COR-L47 (cell line): ENCODE measurements at places on chromosomes 4 and X.
A peak's percentile ranks its signal among the peaks of the same experiment; 100 is the strongest.

- DNase-seq, result no peak
These were observed 10.7 kb downstream of the PDE6B start for GRCh38 chr4:635851-636627.

DNA sequence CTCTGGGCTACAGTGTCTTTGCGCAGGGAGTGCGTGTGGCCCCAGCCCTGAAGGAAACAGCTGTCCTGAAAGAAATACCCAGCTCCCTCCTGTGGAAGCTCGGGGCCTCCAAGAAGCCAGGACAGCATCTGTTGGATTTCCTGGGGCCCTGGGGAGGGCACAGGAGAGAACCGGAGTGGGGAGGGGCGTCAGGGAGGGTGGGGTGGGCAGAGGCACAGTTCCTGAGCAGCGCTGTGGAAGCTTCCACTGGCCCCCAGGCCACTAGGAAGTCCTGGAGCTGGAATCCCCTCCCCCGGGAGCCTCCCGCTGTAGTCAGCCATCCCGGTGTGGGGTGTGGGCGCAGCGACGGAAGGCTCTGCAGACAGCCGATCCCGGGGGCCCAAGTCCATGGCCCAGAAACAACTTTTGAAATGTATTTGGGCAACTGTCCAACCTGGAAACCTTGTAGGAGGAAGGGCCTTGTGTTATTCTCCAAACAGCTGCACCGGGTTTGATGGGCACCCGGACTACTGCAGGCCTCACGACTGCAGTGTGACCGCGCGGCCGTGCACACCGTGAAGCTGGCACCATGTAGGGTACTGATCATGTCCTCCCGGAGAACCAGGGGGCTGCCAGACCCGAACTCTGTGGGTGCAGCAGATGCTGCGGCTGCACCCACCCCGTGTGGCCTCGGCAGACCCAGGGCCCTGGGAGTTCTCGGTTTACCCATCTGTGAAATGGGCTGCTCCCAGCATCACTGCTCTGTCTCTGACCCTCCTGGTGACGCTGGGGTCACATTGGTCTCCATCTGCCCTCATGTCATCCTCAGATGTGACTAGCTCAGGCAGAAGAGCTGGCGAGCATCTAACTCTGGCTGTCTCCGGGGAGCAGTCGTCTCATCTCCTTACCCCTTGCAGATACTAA, 68.5 kb upstream of the HMX1 start:
- DNase-seq, result no peak

GRCh38 chr4:170336238-170336775, 246.6 kb upstream of the AADAT start:
- DNase-seq, result no peak

- DNase-seq, result no peak
These were observed 45.2 kb downstream of the FHDC1 start for GRCh38 chr4:152981278-152981677.

DNA sequence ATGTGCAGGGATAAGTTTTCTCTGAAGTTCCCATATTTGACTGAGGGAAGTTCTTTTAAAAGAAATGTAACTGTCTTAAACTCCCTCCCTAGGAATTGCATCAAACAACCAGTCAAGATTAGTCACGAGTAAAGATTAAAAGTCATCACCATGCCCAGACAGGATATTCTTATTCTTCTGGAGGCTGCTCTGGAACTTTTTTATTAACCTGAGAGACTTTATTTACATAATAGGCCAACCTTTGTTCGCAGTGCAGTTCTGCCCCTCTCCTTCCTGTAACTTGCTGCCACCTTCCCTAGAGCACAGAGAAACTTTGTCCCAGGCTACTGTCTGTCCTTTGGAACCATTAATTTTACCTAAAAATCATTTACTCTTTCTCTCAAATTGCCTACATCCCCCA, 9.8 kb upstream of the HERC3 start:
- DNase-seq, result no peak

DNA sequence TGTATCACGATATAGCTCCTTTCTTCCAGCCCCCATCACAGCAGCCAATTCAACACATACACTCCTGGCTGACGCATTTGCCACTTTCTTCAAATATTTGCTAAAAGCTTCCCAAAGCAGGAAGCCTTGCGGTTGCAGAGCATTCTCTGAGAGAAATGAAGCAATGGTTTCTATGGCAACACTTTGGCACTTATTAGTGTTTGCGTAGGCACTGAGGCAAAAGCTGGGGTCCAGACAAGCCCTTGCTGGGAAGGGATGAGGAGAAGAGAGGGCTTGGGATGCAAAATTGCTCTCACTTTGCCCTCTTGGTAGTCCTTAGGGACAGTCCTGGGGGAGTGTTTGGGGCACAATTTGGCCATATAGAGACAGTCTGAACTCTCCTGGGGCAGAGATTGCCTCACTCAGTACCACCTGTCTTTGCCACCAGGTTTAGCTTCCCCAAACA, 55.0 kb upstream of the PAK3 start:
- no peak for DNase-seq

DNA sequence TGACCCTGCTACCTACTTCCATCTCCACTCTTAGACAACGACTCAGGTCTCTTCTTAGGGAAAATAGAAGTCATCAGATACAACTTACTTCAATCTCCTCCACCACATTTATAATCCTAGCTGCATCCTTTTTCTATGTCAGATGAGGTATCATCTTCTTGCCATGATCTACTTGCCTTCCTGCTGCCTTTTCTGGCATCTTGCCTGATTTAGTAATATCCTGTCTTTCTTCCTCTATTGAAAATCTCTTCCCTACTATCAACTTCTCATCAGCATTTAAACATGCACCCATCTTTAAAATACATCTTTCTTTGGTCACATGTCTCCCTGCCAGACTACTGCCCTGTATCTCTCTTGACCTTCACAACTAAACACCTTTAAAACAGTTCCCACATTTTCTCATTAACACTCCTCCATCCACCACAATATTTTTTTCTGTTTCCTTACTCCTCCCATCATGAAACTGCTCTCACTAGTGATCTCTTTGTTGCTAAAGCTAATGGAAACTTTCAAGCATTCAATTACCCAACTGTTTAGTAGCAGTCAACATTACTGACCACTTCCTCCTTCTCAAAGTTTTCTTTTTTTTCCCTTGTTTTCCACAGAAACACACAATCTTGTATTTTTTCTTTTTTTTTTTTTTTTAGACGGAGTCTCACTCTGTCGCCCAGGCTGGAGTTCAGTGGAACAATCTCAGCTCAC, 100.8 kb upstream of the CXorf66 start:
- no peak for DNase-seq

DNA sequence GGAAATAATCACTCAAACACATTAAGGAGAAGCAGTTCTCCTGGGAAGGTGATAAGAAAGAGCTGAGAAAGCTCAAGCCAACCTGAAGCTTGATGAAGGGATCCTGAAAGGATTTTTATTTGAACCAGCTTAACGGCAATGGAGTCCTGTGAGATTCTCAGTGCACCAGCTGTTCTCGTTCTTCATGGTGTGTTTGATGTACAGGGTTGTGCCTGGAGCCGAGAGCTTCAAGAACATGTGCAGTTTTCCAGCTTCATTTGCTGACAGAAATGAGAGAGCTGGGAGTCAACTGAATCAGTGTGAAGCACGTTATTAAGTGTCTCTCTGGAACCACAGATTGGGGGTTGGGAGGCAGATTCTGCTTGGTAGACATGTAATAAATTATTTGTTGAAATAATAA, 115.7 kb downstream of the ANKRD50 start:
- DNase-seq, result no peak

DNA sequence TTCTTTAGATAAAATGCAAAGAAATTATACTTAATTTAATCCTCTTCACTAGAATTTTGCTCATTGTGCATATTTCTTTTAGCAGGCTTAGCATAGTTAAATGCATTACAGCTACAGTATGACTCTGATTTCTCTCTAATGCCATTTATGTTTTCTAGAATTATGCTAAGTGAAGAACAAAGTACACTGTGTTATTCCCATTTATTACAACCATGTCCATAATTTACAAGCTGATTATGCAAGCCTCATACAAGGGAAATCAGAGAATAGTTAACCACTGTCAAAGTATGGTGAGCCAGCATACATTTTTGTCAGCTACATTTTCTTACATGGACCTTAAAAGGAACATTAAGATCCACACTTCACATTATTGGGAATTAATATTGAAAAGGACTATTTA, 99.1 kb downstream of the MAB21L2 start:
- DNase-seq, result no peak

DNA sequence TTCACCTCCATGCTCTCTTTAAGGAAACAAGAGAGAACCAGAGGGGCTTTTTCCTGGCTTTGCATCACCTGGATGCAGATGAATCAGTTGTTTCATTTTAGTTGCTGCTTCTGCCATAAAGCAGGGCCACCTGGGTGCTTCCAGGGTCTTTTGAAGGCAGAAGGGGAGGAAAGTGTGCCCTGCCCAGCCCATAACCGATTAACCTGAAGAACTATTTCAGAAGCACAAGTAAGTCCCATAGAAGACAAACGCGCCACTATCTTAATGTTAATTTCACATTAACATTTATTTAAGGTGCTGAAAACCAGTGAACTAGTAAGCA, 32.1 kb downstream of the IRF2 start:
- peak; percentile 24 for DNase-seq

DNA sequence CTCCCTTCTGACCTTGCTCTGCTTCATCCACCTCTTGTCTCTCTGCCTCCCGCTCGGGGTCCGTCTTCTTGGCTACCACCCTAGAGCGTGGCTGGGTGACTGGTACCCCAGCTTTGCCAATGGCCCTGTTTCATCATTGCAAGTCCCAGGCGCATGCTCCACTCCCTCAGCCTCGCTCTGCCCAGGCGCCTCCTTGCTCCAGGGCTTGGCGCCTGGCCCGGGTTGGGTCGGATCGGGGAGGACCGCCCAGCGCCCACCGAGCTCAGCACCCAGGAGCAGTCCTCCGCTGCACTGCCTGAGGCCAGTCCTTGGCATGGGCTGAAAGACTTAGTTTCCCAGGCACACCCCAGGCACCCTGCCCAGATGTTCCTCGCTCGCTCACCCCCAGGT, 577 bp downstream of the BGN start:
- no peak for DNase-seq

DNA sequence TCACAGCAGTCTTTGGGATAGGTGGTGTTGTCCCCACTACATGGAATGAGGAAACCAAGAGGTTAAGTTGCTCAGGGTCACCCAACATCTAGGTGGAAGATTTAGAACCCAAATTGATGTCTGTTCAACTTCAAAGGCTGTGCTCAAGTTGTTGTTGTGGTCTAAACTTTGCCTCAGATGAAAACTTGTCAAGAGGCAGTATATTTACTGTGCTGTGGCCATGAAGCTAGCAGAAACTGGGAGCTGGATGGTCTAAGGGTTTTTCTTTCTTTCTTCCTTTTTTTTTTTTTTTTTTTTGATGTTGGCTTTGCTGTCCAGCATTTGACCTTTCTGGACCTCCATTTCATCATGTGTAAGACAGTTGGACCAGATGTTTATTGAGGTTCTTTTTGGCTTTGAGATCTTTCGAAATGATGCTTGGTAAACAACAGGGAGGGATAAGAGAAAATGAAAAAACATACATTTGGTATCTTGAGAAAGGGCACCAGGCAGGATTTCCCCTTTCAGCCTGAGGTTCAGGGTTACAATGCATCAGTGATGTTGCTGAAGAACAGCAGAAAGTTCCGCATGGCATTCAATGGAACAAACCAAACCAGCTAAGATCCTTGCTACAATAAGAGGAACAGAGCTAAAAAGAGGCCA, 166.2 kb upstream of the RPS6KA3 start:
- no peak for DNase-seq

DNA sequence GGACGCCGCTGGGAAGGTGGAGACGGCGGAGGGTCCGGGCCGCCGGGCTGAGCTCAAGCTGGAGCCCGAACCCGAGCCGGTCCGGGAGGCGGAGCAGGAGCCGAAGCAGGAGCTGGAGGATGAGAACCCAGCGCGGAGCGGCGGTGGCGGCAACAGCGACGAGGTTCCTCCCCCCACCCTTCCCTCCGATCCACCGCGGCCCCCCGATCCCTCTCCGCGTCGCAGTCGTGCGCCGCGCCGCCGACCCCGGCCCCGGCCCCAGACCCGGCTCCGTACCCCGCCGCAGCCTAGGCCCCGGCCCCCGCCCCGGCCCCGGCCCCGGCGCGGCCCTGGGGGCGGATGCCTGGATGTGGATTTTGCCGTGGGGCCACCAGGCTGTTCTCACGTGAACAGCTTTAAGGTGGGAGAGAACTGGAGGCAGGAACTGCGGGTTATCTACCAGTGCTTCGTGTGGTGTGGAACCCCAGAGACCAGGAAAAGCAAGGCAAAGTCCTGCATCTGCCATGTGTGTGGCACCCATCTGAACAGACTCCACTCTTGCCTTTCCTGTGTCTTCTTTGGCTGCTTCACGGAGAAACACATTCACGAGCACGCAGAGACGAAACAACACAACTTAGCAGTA, 483 bp downstream of the USP27X start:
- DNase-seq, result no peak

DNA sequence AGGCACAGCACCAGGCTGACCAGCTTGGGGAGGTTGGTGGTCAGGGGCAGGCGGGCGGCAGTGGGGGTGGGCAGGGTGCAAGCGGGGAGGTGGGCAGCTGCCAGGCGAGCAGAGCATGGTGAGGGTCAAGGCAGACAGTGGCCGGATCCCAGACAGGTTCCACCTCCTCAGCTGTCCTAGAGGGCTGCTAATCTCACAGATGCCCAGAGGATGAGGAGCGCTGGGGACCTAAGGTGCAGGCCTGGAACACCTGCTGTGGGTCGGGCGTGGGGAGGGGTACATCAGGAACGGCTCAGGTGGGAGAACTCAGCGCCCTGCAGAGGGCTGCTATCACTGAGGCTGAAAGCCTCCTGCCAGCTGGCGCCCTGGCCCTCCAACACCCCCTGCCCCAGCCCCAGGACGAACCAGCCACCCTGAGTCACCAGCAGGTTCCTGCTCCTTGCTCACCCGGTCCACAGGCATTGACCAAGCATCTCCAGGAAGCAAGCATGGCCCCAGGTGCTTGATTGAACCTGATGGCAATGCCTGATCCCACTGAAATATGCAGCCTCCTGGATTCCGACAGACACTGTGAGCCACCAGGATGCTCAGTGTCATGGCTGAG, 28.4 kb upstream of the C4orf50 start:
- no peak for DNase-seq

GRCh38 chr4:137536789-137537561, 4.7 kb upstream of the PCDH18 start:
- DNase-seq, result no peak

- peak; percentile 65 for DNase-seq
These were observed 35.9 kb downstream of the ADRA2C start for GRCh38 chr4:3801931-3802550.

- DNase-seq, result peak; percentile 72
These were observed 127.3 kb upstream of the NKX1-1 start for GRCh38 chr4:1533501-1534064.

GRCh38 chr4:68962868-68963267, 11.3 kb upstream of the UGT2A3 start:
- no peak for DNase-seq

- no peak for DNase-seq
These were observed 117.5 kb downstream of the RAPGEF2 start for GRCh38 chr4:159220353-159220752.

- DNase-seq, result no peak
These were observed 10.3 kb upstream of the UGT2B11 start for GRCh38 chr4:69224891-69225290.

GRCh38 chr4:78864405-78865024, 74.7 kb downstream of the PAQR3 start:
- DNase-seq, result peak; percentile 73

GRCh38 chr4:173489514-173489913, 40.5 kb downstream of the HAND2 start:
- no peak for DNase-seq

- DNase-seq, result no peak
These were observed 1064.7 kb upstream of the GRIA3 start for GRCh38 chrX:122119361-122119760.

GRCh38 chr4:88158489-88159228, at the start of gene ABCG2:
Gene ABCG2, minus strand, starts transcription at chr4:88158639. Its CDS starts 18,644 bp downstream, at chr4:88139995.
- peak; percentile 33 for DNase-seq
